ENCODE measurements at places on chromosomes 5 and 9. TPM values are rescaled to one million over a fixed set of nuclear protein-coding genes. Genes with fewer than 3 reads are reported as not detected.

DNM1 gene
- total RNA-seq, result 20.7 TPM

FRMPD1 gene
- not detected for total RNA-seq

ALDOB gene
- 0.12 TPM for total RNA-seq

RORB gene
- total RNA-seq, result 6.0 TPM

SPTLC1 gene
- 97.1 TPM for total RNA-seq

LMBRD2 gene
- 15.1 TPM for total RNA-seq

CDH12 gene
- total RNA-seq, result not detected

FCN2 gene
- not detected for total RNA-seq

KIF20A gene
- total RNA-seq, result 31.1 TPM

CD72 gene
- total RNA-seq, result 0.87 TPM

GFRA3 gene
- not detected for total RNA-seq

CDC42SE2 gene
- total RNA-seq, result 23.2 TPM

PCDHGB3 gene
- 4.2 TPM for total RNA-seq

ANKRD18B gene
- total RNA-seq, result 6.7 TPM

BTNL3 gene
- not detected for total RNA-seq

FBN2 gene
- total RNA-seq, result 95.7 TPM

FGD3 gene
- not detected for total RNA-seq

RASEF gene
- total RNA-seq, result 5.6 TPM

F2RL2 gene
- 3.7 TPM for total RNA-seq

CDKN2B gene
- total RNA-seq, result 24.9 TPM

BTNL8 gene
- not detected for total RNA-seq

MEIKIN gene
- not detected for total RNA-seq

INSL4 gene
- total RNA-seq, result not detected

TAS2R1 gene
- total RNA-seq, result not detected

C7 gene
- 0.12 TPM for total RNA-seq

SLC4A9 gene
- total RNA-seq, result not detected

PHF19 gene
- 24.0 TPM for total RNA-seq

DAB2IP gene
- total RNA-seq, result 14.4 TPM

TTC23L gene
- under 0.01 TPM for total RNA-seq

MZB1 gene
- total RNA-seq, result not detected

PFN3 gene
- not detected for total RNA-seq

SPATA31E1 gene
- total RNA-seq, result under 0.01 TPM

PARP8 gene
- total RNA-seq, result 8.7 TPM
